Astrocyte of the hippocampus (primary cell): ENCODE measurements at places on chromosomes 1 and 21.

DNA sequence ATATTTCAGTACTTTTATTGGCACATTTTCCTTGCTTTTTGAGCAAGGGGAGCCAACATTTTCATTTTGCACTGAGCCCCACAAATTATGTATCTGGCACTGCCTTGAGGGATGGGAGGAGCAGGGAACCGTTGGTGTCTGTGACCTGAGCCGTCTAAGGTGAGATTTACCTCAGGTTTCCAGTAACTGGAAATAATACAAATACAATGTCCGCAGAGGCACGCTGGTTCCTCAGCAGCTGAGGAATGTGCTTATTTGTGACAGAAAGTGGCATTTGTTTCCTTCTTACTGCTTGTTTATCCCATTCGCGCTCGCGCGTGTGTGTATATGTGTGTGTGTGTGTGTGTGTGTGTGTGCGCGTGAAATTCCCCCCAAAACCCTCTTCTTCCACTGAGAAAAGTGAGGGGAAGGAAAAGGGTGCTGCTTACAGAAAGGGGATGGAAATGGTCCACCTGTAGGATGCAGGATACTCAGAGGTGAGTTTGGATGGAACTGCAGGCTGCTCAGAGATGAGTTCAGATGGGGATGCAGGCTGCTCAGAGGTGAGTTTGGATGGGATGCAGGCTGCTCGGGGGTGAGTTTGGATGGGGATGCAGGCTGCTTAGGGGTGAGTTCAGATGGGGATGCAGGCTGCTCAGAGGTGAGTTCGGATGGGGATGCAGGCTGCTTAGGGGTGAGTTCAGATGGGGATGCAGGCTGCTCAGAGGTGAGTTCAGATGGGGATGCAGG lies 30.2 kb upstream of the SLAMF1 start:
- DNase-seq: no peak

DNA sequence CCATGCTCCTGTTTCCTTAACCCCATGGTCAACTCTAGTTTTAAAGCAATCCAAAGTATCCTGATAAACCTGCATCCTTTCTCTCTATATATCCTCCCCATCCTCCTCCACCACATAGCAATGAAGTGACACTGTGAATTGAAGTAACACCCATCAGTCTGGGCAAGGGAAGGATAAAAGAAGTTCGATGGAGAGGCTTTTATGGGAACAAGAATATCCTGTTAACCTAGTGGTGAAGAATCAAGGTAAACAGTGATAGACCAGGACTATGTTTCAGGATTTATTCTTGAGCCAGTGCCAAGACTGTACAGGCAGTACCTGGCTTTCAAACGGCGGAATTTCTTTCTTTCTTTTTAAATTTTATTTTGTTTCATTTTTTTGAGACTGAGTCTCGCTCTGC lies 17.6 kb downstream of the RABIF start:
- DNase-seq: no peak

DNA sequence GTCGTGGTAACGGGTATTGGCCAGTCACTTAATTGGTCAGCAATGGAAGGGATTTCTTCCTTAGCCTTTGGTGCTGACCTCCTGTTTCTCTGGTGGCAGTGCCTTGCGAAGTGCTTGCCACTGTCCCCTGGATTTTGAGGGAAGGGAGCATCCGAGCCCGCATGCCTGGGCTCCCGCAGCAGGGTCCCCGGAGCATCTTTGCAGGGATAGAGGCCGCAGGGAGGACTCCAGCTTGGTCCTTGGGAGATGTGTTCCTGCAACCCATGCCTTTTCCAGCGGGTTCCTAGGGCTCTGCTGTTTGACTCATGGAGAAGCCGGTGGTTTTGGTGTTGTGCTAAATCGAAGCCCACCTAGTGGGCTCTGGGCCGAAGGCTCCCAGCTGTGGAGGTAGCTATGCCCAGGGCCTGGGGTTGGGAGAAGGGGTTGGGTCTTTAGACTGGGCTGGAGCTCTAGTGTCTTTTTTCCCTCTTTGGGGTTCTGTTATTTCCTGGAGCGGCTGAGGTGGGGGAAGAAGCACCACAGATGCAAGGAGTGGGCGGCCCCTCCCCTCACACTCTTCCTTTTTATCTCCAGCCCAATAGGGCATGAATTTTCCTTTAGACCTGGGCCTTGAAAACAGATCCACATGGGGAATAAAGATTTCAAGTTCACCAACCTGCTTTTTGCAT lies 39.0 kb downstream of the PIK3CD start:
- peak; percentile 36 for DNase-seq

DNA sequence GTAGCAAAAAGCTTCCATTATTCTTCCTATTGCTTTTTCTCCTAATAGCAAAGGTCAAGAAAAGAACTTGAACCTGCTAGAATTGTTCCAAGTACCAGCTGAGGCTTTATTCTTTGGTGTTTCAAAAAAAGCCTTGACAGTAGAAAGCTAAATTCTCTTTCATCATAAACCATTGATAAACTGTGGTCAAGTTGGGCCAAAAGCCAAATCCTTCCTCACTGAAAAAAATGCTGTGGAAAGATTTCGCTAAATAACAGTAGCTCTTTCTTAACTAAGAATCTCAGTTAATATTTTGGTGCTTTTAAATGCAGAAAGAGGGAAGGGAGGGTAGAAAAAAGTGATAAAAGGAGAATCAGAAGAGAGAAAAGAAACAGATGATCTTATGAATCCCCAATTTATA lies 14.0 kb upstream of the JAM2 start:
- DNase-seq: peak; percentile 20

DNA sequence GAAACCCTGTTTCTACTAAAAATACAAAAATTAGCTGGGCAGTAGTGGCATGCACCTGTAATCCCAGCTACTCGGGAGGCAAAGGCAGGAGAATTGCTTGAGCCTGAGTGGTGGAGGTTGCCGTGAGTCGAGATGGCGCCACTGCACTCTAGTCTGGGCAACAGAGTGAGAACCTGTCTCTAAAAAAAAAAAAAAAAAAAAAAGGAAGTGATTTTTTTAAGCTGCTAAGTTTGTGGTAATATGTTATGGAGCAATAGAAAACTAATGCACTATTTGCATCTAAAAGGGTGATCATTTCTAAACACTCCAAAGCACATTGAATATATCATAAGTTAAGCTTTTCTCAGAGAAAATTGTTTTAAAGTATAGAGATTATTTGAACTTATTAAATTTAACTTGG lies 244.8 kb upstream of the SPAG17 start:
- no peak for DNase-seq

DNA sequence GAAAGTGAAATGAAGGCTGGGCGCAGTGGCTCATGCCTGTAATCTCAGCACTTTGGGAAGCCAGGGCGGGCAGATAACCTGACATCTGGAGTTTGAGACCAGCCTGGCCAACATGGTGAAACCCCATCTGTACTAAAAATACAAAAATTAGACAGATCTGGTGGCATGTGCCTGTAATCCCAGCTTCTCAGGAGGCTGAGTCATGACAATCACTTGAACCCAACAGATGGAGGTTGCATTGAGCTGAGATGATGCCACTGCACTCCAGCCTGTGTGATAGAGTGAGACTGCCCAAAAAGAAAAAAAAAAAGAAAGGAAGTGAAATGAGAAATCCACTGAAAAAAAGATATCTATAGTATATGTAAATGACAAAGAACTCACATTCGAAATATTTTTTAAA lies 439.9 kb downstream of the DISC1 start:
- DNase-seq: no peak
